ENCODE measurements at places on chromosomes 4 and X.
A peak's percentile ranks its signal among the peaks of the same experiment; 100 is the strongest.

DNA sequence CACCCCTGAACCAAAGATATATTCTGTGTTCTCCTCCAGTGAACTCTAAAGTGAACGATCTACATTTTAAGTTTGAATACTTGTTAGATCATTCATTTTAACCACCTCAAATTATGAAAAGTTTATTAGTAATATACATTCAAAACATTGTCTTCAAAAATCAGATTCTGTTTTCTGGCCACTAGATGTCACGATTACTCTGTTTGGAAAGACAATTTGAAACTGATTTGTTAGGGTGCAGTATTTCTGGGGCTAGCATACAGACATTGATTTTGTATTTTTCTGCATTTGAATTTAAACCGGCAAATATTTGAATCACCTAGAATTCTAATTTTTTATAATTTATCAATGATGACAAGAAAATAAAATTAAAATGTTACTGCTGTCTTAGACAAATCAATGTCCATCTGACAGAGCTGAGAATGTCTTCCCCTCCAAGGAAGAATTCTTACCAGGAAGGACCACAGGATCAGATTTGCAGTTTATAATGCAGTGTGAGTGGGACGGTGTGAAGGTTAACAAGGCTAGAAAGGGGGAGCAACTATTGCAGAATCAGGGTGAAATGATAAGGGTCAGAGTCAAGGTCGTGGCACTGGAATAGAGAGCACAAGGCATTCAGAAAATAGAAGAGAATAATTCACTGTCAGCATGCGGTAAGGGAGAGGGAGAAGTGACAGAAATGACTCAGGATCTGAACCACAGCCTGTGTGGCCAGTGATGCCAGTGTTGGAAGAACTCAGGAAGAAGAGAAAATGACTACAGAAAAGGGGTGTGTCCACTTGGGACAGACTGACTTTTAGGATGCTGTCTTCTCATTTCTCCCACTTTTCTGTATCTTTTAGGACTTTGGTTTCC is 91.6 kb downstream of the ANXA10 start:
- DNase-seq = no peak

- DNase-seq = no peak
Measured at GRCh38 chr4:153294631-153295030, 49.9 kb upstream of the MND1 start.

GRCh38 chr4:119980456-119980855 is 86.2 kb downstream of the MAD2L1 start:
- DNase-seq = no peak

GRCh38 chr4:151853034-151853433 is 92.2 kb upstream of the GATB start:
- DNase-seq = no peak

DNA sequence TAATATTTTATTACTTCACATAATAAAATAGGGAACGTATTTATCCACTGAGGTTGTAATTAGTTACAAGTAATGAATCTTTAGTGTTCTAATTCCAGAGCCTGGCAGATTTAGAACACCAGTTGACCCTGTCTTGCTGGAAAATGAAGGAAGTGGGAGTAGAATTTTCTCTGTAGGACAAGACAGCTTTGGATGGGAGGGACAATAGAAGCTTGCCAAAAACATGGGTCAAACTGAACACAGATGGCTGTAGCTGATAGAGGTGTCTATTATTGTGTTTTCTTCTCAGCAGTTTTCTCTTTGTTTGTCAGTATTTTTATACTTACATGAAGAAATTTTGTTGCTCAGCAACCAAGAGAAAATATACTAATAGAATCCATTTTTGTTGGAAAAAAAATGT is 20.2 kb downstream of the FAT4 start:
- DNase-seq = no peak

DNA sequence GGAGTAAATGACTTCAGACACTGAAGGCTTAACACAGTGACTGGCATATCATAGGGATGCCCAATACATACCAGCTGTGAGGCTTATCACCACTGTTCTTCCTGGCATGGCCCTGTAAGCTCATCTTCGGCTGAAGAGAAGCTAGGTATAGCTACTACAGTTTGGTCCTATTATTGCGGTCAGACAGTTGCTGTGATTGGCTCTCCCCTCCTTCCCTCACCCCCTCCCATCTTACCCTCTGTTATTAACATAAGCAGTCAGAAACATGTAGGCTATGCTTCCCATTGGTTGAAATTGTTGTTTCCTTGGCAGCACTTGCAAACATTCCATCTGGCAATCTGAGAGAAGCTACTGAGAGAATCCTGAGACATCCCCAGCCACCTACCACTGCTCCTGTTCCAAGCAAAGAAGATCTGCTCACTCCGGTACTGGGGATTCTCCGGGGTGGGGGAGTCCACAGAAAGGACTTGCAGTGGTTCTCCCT is at the start of gene AKAP14:
TSS of gene AKAP14 (plus strand) at position 51 of the 484 bp plus-strand sequence. CDS start 7,331 bp downstream, outside the sequence.
- no peak for DNase-seq

DNA sequence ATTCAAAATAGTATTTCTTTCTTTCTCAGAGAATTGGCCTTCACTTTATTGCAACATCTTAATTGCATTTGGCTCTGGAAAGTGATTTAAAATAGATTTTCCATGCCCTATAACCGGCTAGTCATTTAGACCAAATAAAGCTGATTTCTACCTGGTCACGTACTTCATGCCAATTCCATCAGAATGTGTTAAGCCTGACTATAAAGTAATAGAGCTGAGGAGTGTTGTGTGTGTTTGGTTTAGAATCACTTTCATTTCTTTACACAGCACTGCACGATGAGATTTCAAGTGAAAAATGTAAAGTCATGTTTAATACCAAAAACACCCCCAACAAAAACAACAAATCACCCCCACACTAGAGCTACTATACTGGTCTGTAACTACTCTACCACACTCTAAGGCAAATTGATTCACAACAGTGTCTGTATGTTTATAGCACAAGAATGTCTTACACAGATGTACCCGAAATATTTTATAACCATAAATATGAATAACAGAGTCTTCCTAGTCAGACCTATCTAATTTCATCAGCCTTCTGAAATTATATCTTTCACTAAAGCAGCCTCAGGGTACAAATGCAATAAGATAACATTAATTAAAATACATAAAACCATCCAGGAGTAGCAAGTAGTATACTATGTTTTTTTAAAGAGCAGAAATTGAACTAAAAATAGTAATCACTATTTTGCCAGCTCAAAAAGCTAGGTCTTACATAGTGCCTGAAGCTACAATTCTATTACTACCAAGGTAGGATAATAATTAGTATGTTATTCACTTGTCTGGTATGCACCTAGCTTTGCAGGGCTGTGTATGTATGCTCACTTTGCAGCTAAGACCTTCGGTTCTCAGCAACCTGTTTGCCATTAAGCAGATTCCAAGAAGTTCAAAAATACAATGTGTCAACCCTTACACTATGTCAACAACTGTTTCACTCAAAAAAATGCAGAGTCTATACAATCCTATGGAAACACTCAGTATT is 28.4 kb downstream of the APBB2 start:
- DNase-seq = no peak

- peak; percentile 65 for DNase-seq
Measured at GRCh38 chr4:82798168-82799005, at the start of gene SCD5. TSS of gene SCD5 (minus strand) at chr4:82798796. CDS start at chr4:82798537, 259 bp downstream.

GRCh38 chr4:174928575-174929253 is 10.6 kb downstream of the ADAM29 start:
- no peak for DNase-seq
